ENCODE measurements at places on chromosomes 13 and 19.

GRCh38 chr13:100179276-100179675 is 90.4 kb downstream of the PCCA start:
- DNase-seq, result no peak

DNA sequence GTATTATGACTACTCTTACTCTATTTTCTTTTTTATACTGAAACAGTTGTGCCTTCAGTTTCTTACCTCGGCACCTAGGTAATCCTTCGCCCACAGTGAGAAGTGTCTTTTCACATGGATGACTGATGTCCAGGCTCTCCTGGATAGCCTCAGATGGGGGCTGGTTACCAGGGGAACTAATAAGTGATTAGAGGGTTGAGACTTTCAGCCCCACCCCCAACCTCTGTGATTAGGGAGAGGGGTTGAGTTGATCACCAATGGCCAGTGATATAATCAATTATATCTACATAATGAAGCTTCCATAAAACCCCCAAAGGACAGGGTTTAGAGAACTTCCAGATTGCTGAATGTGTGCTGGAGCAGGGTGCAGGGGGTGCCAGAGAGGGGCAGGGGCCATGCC is 43.0 kb upstream of the GPR183 start:
- DNase-seq, result no peak

GRCh38 chr13:66835040-66835628 is 395.0 kb downstream of the PCDH9 start:
- peak; percentile 79 for DNase-seq

DNA sequence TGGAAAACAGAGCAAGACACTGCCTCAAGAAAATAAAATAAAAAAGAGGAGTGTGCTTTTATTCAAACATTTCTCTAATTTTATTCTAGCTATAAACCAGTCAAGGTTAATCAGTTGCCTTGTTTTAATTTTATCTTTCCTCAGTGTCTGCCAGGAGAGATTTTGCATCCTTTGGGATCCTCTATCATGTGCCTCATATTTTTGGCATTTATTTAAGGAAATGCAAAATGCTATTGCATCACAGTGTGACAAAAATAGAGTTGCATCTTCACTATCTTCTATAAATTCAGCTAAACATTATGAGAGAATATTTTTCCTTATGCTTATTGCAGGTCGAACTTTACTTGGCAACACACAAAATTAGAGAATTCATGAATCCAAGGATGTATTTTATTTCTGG is 639.0 kb upstream of the KLF12 start:
- DNase-seq, result no peak

GRCh38 chr13:43584751-43585150 is 202.0 kb downstream of the ENOX1 start:
- no peak for DNase-seq

DNA sequence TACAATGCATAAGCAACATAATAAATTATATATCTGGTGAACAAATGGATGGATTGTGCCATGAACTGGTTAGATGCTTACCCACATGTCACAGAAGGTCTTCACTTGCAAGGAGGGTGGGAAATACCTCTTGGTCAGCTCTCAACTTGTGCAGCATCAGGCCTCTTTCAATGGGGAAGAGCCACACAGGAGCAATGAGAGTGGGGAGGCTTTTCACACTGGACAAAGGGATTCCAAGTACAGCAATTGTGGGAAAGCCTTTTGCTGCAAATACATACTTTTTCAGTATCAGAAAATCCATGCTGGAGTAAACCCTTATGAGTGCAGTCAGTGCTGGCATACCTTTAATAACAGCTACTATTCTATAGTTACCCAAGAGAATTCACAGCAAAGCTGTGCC is 11.8 kb upstream of the ZNF543 start:
- DNase-seq, result no peak

GRCh38 chr19:13842291-13843103 is 34.4 kb upstream of the NANOS3 start:
- no peak for DNase-seq

- no peak for DNase-seq
Measured at GRCh38 chr13:107102676-107103075, 534.7 kb upstream of the ARGLU1 start.

DNA sequence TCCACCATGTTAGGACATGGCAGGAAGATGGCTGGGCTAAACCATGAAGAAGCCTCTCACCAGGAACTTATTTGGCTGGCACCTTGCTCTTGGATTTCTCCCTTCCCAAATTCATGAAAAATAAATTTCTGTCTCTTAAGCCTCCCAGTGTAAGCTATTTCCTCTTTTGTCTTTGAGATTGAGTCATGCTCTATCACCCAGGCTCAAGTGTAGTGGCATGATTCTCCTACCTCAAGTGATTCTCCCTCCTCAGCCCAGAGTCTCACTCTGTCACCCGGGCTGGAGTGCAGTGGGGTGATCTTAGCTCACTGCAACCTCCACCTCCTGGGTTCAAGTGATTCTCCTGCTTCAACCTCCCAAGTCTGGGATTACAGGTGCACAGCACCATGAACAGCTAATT is 12.6 kb downstream of the ZNF888 start:
- DNase-seq, result no peak

- no peak for DNase-seq
Measured at GRCh38 chr13:72998012-72998411, 60.8 kb upstream of the KLF5 start.

GRCh38 chr19:44666852-44667556 is 4.3 kb upstream of the CEACAM19 start:
- no peak for DNase-seq

- no peak for DNase-seq
Measured at GRCh38 chr13:103618151-103618550, 551.9 kb upstream of the SLC10A2 start.

DNA sequence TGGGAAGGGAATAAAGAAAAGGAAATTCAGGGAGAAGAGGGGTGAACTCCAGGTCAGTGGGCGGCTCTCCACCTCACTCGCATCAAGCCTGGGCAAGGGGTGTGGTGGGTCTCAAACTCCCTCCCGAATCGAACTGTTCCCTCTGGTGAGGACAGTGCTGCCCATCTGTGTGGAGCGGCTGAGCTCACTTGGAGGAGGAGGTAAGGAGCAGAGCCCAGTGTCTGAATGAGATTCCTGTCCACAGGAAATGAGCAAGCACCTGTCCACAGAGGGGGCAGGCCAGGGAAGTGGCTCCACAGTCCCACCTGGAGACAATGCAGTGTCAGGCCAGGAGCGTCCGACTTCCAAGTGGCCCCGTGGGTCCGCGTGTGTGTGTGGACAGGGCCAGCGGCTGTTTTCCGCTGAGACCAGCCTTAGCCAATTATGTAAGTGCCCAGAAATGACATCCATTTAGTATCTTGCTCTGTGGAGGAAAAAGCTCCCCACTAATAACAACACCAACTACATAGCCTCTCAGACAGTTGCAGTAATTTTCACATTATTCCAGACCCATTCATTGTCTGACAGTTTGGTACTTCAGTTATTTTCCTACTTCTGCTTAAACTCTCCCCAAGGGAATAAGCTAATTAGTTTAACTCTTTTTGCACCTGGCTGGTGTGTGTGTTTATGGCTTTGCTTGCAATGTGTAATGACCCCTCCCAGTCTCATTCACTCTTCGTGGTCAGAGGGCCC is 114.6 kb downstream of the SOX1 start:
- DNase-seq, result peak; percentile 8

GRCh38 chr19:12346896-12347295 is 13.5 kb upstream of the ZNF563 start:
- DNase-seq, result no peak

DNA sequence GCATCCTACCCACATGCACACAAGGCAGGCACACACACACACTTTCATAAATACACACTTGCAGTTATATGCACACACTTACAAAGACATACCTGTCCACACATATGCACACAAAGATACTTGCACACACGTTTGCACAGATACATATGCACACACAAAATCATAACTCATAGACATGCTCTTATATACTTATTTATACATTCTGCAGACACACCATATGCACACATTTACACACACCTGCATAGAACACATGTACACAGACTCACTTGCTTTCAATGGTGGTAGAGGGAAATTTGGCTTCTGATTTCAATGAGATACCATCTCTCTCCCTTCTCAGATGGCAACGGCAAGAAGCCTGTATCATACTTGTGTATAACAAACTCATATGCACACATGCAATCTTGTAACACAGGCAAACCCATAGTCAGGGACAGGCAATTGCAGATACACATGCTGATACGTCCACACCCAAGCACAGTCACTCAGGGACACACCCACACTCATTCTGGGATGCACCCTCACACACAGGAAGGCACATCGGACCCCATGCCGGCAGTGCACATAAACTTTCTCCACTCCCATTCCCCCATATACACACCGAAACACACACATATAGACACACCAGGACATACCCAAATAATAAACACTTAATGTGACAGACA is 24.7 kb downstream of the OLFM2 start:
- DNase-seq, result no peak

- no peak for DNase-seq
Measured at GRCh38 chr13:113788413-113789135, 29.5 kb downstream of the TMEM255B start.

All from NCI-H2227 treated with DMSO at 0.1 percent for 48 hours (cell line).